NCI-H2081 (cell line): ENCODE measurements at places on chromosomes 16 and 17.

- no peak for DNase-seq
These were observed 2.8 kb downstream of the KRTAP4-9 start for GRCh38 chr17:41107941-41108450.

- no peak for DNase-seq
These were observed 13.2 kb upstream of the ITGA2B start for GRCh38 chr17:44402564-44403172.

DNA sequence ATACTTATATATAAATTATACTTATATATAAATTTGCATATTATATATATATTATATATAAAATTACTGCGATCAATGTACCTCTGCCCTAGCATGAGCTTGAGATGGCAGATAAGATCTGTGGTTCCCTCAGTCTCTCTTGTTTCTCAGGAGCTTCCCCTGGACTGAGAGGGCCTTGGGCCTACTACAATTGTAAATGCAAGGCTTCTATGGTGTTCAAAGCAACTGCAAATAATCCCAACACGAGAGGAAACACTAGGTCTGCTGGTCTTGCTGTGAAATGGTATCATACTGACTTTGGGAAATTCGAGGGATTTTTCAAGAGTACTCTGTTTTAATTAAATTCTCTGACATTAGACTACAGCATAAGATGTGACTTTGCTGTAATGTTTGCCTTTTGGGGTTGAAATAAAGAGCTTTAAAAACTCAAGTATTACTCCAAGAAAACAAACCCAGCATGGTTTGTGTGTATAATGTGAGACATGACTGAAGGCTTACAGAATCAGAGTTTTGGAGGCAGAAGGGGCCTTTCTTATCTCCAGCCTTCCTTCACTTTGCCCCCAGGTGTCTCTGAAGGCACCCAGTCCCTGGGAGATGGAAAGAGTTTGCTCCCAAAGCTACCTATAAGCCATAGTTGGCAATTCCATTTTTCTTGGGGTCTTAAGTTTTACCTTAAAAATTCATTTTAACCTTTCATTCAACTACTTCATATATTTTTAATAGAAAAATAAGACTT, 24.2 kb downstream of the ACSM1 start:
- no peak for DNase-seq

DNA sequence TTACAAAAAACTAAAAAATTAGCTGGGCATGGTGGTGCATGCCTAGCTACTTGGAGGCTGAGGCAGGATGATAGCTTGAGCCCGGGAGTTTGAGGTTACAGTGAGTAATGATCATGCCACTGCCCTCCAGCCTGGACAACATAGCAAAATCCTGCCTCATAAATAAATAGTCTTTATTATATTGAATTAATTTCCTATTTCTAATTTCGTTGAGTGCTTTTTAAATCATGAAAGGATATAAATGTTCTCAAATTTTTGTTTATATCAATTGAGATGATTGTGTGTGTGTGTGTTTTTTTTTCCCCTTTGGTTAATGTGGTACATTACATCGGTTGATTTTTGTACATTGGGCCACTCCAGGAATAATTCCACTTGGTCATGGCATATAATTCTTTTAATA, 32.0 kb upstream of the AQP8 start:
- DNase-seq, result no peak

GRCh38 chr16:28191364-28191960, 20.3 kb downstream of the XPO6 start:
- no peak for DNase-seq

DNA sequence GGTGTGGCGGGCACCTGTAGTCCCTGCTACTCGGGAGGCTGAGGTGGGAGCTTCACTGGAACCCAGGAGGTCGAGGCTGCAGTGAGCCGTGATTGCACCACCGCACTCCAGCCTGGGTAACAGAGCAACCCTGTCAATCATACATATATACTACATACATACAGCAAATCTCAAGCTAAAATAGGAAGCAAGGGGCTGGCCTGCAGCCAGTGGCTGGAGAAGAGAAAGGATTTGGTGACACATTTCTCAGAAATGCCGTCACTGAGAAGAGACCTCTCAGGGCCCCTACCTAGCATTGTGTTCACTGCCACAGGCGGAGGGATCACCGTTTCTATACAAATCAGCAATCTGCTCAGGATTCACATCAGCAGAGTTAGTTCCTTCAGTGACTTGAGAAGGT, 16.9 kb downstream of the NARF start:
- DNase-seq, result no peak

DNA sequence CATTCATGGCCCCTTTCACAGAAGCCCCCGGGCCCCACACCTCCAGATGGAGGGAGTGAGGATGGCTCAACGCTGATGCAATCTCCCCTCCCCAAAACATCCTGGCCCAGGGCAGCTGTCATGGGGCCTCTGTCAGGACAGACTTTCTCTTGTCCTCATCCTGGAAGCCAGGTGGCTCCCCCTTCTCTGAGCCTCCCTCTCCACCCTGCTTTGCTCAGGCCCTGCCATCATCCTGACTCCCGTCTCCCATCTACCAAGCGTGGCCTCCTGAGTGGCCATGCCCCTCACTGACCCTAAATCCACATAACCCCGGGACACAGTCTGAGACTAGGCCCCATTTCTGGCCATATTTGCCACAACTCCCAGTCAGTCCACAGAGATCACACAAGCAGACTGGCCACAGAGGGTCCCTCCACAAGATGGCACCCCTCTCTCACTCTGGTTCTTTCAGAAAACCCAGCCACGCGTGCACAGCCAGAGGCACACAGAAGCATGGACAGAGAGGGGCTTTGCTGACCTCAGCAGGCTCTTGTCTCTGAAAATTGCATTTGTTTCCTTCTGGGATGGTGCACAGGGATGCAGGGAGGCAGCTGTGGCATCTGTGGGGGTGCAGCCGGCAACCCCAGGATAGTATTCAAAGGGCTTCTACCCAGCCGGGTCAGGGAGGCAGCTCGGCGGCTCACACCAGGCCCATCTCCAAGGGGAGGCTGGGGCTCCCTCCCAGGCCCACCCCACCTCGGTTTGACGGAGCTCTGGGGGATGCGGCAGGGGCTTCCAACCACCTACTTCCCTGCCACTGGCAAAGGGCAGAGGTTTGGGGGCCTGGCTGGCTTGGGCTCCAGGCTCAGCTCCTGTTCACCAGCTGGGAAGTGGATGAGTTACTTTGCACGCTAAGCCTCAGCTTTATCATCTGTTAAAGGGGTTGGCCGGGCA, 16.9 kb downstream of the DOC2B start:
- DNase-seq, result peak; percentile 38

DNA sequence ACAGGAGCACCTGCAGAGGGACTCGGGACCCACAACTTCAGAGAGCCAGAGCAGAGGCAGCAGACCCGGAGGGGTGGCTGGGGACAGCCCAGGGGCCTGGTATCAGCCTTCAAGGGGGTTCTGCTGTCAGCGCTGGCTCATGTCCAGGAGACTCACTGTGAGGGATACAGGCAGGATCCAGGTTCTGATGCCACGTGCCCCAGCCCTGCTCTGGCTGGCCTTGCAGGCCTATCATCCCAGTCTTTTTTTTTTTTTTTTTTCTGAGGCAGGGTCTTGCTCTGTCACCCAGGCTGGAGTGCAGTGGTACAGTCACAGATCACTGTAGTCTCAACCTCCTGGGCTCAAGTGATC, 9.0 kb upstream of the MTSS2 start:
- DNase-seq, result no peak

- no peak for DNase-seq
These were observed 664.4 kb upstream of the CDH8 start for GRCh38 chr16:62700426-62701294.

DNA sequence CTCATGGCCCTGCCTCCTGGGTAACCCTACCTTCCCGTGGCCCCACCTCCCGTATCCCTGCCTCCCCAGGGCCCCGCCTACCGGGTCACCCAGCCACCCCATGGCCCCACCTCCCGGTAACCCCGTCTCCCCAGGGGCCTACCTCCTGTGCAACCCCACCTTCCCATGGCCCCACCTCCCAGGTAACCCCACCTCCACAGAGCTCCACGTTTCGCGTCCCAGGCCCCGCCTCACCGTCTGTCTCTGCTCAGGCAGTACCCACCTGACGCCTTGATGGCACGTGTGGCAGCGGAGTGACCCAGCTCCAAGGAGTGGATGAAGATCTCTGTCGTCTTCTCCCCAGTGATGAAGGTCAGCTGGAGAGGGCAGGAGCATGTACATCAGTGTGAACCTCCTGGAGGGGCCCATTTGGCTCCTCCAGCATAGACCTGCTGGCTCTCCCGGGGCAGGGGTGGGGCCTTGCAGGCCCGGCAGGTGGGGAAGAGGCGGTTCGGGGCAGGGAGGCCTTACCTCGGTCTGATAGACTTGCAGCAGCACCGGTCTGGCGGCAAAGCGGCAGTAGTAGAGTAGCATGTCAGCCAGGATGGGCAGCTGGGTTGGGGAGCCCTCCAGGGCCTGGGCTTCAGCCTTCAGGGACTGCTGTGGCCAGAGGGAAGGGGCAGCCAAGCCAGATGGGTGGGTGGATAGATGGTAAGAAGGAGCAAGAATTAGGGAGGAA, 18.7 kb upstream of the PIK3R6 start:
- no peak for DNase-seq
